ENCODE measurements at places on chromosomes 12 and 14.

DNA sequence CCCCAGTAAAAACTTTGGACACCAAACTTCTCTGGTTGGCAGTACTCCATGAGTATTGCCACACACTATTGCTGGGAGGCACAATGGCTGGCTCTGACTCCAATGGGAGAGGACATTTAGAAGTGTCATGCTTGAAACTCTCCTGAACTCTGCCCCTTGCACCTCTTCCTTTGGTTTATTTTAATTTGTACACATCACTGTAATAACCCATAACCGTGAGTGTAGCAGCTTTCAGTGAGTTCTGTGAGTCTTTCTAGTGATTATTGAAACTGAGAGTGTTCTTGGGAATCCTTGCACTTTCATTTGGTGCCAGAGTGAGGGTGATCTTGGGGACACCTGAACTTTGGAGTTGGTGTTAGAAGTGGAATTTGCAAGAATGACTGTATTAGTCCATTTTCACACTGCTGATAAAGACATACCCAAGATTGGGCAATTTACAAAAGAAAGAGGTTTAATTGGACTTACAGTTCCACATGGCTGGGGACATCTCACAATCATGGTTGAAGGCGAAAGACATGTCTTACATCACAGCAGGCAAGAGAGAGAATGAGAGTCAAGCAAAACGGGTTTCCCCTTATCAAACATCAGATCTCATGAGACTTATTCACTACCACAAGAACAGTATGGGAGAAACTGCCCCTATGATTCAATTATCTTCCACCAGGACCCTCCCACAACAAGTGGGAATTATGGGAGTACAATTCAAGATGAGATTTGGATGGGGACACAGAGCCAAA, 41.3 kb upstream of the CEP83 start:
- DNase-seq, result no peak

DNA sequence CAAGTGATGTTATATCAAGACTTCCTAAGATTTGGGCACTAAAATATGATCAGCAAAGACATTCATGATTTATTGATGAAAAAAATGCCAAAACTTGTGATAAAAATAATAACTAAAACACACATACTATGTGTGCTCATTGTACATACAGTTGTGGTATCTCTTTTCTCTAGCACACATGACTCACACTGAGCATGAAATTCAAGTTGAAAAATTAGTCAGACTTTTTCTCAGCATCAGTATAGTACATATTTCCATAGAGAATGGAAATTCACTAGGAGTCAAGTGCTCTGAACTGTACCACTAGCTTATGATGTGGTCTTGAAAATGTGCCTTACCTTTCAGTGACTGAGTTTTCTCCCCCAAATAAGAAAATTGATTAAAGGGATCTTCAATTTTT, 471.8 kb upstream of the FLRT2 start:
- DNase-seq, result no peak

- DNase-seq, result no peak
Measured at GRCh38 chr12:75479963-75480461, 543 bp upstream of the GLIPR1 start.

- no peak for DNase-seq
Measured at GRCh38 chr12:131711551-131712205, 788 bp downstream of the SFSWAP start.

DNA sequence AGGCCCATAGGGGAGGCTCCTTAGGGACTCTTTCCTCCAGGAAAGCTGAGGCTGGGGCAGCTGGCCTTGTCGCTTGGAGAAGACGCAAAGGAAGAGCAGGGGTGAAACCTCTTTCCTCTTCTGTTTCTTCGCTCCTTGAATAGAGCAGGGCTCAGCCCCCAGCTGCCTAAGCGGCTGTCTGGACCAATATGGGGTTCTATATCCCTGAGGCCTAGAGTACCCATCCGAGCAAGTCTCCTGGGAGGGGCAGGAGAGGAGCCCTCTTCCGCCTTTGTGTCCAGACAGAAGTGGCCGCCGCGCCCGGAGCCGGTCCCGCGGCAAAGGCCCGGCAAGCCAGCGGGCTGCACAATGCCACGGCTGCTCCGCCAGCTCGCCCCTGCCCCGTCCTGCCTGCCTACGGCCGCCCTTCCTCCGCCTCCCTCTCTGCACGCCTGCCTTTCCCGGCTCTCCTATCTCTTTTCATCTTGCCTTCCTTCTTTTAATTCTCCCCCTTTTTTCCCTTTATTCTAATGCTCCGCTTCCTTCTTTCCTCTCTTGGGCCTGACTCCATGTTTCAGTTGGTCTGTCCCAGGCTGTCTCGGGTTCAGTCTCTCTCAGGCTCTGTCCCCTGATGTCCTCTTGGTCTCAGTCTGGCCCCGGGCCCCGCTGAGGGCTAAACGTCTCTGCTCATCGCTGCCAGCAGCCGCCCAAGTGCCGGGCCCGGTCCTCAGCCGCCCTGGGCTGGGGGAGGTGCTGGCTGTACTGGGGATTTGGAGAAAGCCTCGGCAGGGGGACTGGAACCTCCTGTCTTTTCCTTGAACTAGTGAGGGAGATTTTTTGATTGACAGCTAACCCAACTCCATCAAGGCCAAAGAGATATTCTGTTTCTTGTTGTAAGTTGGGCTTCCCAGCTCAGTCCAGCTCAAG, 2.5 kb upstream of the HOXC9 start:
- DNase-seq, result no peak

- DNase-seq, result no peak
Measured at GRCh38 chr12:119589097-119589496, 4.5 kb upstream of the TMEM233 start.

DNA sequence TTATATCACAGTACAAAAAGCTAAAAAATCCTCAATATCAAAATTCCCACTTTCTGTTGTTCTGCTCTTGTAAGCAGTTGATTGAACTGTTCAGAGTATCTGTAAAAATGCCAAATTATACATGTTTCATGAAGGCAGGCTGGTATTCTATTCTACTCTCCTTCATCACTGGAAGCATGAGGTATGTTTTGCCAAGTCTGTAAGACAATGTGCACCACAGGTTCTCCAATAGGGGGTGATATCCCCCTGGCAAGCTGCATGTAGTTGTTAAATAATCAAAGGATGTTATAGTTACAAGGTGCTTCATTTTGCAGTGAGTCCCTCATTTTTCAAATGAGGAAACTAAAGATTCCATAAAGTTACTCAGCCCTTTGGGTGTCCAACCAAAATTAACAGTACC, 15.1 kb upstream of the NEK9 start:
- DNase-seq, result no peak

GRCh38 chr12:7016958-7017571, 1.2 kb downstream of the LPCAT3 start:
- DNase-seq, result no peak

GRCh38 chr14:100844082-100844408, 18.1 kb downstream of the MEG3 start:
- no peak for DNase-seq

DNA sequence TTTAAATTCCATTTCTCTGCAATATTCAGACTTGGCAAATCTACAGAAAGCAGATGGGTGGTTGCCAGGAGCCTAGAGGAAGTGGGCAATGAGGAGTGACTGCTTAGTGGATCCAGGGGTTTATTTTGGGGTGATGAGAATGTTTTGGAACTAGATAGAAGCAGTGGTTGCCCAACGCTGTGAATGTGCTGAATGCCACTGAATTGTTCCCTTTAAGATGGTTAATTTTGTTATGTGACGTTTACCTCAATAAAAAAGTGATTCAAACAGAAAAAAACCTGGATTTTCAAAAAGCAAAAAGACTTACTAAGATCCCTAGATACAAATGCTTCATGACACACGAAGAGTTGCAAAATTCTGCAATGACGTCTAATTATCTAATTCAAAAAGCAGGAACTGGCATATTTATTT, 34.2 kb downstream of the DAO start:
- DNase-seq, result no peak

GRCh38 chr12:120439646-120440247, 1.8 kb downstream of the COX6A1 start:
- DNase-seq, result peak; percentile 55

- DNase-seq, result no peak
Measured at GRCh38 chr14:20331053-20331613, 1.9 kb downstream of the CCNB1IP1 start.

DNA sequence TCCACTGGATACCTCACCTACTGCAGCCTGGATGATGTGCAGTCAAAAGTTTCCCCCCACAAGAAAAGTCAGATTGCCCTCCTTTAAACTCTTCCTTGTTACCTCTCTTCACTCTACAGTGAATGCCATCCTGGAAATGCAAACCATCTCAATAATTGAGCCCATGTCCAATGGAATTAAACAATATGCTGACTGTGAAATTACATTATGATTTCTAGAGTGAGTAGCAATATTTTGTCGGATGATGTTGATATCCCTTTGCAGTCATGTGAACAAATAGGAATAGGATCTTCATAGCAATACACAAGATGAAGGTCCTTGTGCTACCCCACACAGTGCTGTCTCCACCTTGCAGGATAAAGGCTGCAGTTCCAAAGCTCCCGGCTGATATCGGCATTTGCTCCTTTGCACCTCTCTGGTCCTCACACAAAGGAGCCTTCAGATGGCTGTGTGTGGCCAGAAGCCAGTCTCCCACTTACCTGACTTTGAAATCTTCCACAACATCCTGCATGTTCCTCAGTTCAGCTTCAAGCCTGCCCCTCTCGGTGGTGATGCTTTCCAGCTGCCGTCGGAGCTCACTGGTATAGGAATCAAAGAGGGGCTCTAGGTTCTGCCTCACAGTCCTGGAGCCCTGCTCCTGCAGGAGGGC, 1.5 kb downstream of the KRT75 start:
- no peak for DNase-seq

GRCh38 chr12:27289414-27289813, 43.2 kb upstream of the BMAL2 start:
- DNase-seq, result no peak

DNA sequence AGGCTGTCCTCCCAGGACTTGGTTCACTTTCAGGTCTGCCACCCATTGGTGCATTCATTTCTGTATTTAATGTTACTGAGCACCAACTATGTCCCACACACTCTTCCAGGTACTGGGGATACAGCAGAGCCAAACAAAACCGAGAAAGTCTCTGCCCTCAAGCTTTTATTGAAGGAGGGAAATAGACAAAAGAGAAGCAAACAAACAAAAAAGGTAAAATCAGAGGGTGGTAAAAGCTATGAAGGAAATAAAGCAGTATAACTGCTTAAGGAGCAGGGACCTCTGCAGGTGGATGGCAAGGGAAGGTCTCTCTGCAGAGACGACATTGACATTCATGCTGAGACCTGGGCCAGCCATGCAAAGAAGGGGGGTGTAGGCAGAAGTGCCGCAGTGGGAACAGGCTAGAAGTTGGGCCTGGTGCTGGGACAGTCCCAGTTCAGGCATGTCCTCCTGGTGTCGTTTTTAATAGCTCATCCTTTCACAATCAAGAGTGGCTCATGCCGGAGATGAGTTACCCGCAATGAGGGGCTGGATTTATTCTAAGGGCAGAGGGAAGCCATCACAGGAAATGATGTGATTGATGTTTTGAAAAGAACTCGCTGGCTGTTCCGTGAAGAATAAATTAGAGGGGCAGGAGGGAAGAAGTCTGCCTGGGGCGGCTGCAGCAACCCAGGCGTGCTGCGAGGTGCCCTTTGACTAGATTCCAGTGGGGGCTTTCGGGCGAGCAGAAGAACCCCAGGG, 72.8 kb downstream of the IRF2BPL start:
- DNase-seq, result no peak

- no peak for DNase-seq
Measured at GRCh38 chr14:98133806-98134205, 1138.2 kb downstream of the BCL11B start.
